Stimulated activated CD4-positive, alpha-beta T cell treated with anti-CD3 and anti-CD28 coated beads, Interleukin-4, amount 100 ng/mL, for 48 hours (primary cell): ENCODE measurements at places on chromosomes 16 and 17.
A peak's percentile ranks its signal among the peaks of the same experiment; 100 is the strongest.

GRCh38 chr16:67169011-67169451, 1.3 kb upstream of the NOL3 start:
- DNase-seq: no peak

DNA sequence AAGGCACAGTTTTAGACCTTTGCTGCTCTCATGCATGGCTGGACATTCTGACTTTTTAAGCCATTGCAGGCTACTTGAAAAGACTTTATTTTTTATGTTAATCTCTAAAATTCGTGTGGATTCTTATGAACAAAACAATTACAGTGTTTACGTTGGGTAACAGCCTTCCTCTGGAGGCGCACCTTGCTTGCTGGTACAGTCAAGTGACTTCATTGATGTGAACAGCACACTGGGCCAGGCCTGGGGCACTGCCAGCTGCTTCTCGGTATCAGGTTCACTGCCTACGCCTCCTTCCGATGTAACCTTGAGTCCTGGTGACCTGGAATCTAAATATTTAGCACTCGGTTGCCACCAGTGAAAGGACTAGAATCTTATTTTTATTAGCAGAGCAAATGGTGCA, 27.8 kb downstream of the MARCHF10 start:
- no peak for DNase-seq

DNA sequence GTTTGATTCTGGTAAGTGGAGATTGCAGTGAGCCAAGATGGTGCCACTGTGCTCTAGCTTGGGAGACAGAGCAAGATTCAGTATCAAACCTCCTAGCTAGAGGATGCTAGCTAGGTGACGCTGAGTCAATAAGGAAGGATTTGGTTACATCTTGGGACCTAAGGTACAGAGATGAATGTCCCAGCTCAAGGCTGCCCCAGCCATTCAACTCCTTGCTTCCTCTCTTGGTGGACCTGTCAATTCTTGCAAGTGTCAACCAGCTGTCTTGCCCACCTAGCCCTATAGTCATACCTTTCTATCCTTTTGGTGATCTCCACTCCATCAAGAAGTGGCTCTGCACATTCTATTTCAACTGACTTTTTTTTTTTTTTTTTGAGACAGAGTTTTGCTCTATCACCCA, 1.4 kb upstream of the MILR1 start:
- no peak for DNase-seq

- no peak for DNase-seq
Observed at GRCh38 chr17:34389126-34389750, 26.2 kb upstream of the CCL1 start.

DNA sequence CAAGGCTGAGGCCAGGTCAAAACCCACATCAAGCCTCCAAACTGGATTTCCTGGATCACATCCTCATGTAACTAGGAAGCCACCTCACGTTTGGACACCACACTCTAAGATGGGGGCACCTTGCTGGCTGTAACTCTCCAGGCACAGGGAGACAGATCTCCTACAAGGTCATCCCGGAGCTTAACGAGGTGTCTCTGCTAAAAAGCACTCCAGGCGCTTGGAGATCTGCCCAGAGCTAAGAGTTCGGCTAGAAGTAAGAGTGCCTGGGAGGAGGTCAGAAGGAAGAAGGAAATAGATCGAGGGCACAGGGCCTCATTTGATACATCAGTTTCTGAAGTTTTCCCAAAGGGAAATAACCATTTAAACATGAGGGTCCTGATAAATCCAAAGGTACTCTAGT, 15.9 kb downstream of the PSMB3 start:
- no peak for DNase-seq

DNA sequence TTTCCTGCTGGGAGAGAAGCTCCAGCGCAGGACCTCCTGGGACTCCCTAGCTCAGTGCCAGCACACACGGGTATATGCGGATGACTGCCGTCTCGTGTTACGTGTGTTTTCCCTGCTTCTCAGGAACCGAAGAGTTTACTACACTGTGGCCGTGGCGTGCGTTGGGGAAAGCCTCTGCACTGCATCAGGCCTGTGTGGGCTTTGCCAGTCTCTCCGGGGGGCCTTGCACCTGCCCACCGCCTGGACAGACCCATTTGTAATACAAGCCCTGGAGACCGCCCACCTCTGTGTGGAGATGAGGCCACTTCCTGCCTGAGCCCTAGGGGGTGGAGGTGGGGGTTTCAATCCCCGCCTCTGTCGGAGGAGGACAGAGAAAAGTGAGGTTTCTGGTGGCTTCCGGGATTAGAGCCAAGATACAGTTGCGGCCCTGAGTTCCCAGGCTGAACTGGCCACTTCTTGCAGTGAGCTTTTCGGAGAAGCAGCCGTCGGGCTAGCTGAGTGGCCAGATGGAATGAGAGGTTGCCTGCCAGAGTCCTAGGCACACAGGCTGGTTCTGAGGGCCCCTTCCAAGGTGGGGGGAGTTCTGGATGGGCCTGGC, 43.4 kb upstream of the GSE1 start:
- DNase-seq: no peak

- no peak for DNase-seq
Observed at GRCh38 chr16:68426347-68426652, 22.0 kb downstream of the SMPD3 start.

GRCh38 chr17:47994724-47995123, 23.8 kb downstream of the CDK5RAP3 start:
- no peak for DNase-seq

DNA sequence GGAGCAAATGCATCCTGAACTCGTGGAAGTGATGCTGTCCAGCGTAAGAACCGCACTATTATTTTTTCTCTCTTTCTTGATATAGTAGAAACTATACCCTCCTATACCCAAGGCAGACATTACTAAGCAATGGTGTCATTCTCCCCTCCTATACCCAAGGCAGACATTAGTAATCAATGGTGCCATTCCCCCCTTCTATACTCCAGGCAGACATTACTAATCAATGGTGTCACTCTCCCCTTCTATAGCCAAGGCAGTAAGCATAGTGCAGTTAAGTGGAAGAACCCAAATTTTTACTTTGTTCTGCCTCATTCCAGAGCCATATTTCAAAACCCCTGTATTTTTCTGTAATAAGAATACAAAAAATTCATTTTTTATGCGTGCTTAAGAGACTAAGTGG, 506.2 kb upstream of the EEF2KMT start:
- DNase-seq: no peak

GRCh38 chr16:89974870-89975269, 26.3 kb downstream of the DEF8 start:
- no peak for DNase-seq

DNA sequence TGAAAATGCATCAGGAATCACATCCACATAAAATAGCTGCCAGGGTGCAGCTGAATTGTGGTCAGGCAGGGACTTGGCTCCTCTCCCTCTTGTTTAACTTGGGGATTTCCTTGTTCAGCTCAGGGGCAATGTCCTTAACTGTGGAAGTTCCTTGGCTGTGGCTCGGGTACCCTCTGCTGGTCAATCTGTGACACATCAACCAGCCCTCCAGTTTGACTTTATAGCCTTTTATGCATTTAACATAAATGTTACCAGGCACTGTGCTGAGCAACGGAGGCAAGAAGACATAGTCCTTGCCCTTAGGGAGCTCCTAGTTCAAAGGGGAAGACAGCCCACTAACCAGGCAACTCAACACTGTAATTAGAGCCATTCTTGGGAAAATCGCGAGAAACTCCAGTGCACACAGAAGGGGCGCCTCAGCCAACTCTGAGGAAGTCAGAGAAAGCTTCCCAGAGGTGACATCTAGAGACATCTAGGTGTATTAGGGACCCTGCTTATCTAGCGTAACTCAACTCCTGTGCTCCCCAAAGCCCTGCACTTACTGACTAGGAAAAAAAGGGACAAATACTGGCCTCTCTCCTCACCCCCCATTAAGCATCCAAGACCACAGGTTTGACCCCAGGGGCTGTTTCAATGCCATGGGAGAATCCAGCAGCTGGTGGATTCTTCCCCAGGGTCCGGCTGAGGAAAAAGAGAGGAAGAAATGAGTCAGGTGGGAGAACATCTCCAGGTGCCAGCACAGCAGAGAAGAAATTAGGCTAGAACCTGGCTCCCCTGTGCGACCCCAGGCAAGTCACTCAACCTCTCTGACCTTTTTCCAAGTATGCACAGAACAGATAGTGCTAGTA, 17.3 kb upstream of the EEF2K start:
- DNase-seq: peak; percentile 56

GRCh38 chr17:80097127-80097621, 4.2 kb upstream of the GAA start:
- DNase-seq: no peak

DNA sequence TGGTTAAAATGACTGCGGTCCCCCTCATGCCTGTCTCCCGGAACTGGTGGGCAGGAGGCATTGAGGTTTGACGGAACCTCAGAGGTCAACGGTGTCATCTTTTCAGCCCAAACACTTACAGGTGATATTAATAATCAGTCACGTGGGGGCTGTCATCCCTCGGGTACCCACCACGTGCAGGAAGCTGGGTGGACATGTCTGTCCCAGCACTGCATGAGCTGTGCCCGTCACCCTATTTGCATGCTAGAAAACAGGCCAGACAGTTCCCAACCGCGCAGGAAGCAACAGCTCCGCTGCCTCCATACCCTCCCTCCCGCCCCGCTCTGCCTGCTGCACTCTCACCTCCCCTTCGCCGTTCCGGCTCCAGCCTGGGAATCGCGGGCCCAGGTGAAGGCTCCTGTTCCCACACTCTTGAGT, 1.4 kb downstream of the SYNGR3 start:
- no peak for DNase-seq

DNA sequence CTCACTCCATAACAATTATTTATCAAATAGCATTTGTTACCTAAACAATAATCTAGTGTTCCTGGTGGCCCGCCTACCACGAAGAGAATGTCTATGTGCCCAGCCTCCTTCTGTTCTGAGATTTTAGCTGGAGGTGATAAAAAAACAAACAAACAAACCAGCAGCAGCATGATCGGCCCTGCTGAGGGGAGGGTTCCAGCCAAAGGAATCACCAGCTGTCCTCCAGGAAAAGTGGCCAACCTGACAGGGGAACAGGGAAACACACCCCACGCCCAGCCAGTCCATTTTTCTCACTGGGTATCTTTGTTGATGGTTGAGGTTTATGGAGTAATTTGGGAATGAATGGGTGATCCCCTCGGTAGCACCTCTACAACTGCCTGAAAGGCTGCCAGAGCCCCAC, 203.0 kb upstream of the DYNLRB2 start:
- DNase-seq: no peak

DNA sequence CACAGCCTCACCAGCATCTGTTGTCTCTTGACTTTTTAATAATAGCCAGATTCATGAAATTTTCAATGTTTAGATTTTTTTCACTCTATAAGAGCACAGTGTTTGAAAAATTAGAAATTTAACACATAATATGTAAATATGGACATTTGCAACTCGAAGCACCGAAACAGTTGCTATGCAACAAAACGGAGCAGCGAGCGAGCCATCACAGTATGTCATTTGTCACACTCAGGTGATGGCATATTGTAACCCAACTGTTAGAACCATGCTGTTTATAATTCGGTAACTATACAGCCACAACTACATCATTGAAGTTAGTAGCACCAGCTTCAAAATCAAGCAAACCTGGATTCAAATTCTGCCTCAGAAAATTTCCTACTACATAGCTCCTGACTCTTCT, 410.8 kb downstream of the NPIPA8 start:
- DNase-seq: no peak

DNA sequence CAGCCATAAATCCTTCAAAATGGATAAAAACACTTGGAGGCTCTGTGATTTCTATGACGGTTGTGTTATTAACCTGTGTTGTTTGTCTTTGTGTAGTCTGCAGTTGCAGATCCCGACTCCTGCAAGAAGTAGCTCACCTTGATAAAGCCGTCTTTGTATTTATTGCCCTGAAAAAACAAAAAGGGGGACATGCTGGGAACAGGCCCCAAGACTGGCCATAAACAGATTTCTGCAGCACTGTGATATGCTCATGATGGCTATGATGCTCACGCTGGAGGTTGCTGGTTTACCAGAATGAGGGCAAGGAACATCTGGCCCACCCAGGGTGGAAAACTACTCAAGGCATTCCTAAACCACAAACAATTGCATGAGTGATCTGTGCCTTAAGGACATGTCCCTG, 71.0 kb downstream of the LGALS9 start:
- DNase-seq: no peak

DNA sequence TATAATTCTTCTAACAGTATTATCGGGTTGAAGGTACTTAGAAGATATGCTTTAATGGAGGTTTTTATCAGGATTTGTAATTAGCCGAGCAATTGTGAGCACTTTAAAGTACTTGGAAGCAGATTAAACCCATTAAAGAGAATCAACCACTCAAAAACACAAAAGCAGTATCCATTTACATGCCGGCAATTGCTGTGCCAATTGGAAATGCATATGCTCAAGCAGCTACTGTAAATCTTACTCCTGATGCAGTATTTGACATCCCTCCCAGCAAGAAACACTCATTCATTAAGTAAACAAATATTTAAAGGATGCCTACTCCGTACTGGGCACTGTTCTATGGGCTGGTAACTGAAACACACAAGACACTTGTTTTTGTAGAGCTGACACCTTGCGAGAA, 11.4 kb upstream of the CCL1 start:
- no peak for DNase-seq

DNA sequence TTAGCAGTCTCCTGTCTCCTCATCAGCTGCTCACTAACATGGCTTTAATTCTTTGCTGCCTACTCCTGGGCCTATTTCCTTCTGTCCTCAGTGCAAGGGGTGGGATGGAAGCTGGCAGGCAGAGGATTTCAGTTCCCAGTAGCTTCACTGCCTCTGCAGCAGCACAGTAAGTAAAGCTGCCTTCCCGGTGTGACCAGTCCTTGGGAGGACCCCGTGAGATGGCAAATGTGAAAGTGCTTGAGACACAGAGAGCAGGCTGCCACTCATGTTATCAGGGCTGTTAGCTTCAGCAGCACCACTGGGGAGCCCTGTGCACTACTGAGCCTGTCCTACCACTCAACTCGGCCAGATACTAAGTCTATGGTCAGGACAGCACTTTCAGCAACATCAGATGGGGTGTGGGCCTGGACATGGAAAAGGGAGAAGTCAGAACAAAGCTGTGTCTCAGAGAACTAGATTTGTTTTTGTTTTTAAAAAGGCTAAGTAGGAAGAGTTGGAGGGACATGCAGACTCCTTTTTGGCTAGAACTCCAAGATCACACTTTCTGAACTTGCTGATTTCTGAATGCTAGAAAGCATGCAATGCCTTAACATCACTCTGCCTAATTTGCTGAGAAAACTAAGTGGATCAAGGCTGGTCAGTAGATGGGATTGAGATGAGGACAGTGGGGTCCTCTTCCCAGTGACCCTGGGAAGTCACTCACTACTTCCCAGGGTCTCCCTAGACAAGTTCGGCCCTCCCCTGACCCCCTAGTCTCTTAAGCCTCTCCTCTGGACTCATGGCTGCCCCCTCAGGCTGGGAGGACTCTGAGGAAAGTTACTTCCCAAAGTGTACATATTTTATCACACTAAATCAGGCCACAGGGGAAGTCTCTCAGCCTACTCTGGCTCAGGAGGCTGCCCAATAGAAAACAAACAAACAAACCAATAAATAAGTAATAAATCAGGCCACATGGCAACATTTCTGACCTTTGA, 1.1 kb downstream of the ACSF2 start:
- DNase-seq: no peak

GRCh38 chr17:68184816-68185436, 62.9 kb upstream of the AMZ2 start:
- no peak for DNase-seq

GRCh38 chr17:58219789-58220183, 731 bp upstream of the MKS1 start:
- DNase-seq: no peak

GRCh38 chr17:65977041-65977440, 214.9 kb downstream of the CEP112 start:
- no peak for DNase-seq
